NCI-H2171 (cell line): ENCODE measurements at places on chromosomes 16 and 17.

- DNase-seq, result no peak
Measured at GRCh38 chr17:17443173-17443572, 33.6 kb upstream of the MED9 start.

DNA sequence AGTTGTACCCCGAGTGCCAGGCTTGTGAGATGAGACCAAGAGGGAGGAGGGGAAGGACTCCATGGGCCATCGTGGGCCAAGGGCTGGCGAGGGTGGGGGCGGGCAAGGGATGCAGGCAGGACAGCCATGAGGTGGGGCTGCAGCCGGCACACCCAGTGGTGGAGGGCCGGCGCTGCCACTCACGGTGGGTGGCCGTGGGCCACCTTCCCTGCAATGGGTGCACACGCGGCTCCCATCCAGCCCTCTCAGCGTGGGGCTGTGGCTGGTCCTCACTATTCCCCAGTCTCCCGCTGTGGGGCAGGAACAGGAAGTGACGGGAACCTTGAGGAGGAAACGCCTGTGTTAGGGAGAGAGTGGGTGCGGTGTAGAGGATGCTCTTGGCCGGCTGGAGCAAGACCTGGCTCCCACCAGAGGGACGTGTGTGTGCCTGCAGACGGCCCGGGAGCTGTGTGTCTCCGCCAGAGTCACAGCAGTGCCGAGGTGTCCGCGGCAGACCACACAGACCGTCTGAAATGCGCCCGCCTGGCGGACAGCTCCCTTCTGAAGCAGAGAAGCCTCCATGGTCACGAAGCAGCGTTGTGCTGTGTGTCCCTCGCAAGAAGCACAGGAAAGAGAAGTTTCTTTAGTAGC, 23.6 kb downstream of the CIBAR2 start:
- DNase-seq, result no peak

GRCh38 chr17:41492351-41492750, 2.6 kb upstream of the KRT36 start:
- no peak for DNase-seq

GRCh38 chr17:57569021-57569420, 176.1 kb downstream of the CCDC182 start:
- no peak for DNase-seq
